ENCODE measurements at places on chromosomes 6 and 20.

GRCh38 chr6:111573131-111573883, 32.4 kb downstream of the TRAF3IP2 start:
- DNase-seq, result no peak

DNA sequence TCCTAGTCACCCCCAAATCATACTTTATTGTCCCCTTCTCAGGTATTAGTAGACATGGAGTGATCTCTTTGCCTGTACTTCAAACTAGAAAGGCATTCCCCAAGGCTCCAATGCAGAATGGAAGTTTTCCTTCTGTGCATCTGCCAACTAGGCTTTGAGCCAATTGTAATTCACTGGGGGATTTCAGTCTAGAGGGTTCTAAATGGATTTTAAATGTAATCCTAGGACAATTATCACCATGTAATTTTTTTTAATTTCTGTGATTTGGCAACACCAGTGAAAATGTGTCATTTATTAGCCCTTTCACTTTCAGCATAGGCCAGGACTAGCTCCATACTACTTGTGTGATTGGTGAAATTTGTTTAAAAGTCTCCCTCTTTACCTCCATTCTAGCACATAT, 557.6 kb upstream of the MARCKS start:
- DNase-seq, result no peak

DNA sequence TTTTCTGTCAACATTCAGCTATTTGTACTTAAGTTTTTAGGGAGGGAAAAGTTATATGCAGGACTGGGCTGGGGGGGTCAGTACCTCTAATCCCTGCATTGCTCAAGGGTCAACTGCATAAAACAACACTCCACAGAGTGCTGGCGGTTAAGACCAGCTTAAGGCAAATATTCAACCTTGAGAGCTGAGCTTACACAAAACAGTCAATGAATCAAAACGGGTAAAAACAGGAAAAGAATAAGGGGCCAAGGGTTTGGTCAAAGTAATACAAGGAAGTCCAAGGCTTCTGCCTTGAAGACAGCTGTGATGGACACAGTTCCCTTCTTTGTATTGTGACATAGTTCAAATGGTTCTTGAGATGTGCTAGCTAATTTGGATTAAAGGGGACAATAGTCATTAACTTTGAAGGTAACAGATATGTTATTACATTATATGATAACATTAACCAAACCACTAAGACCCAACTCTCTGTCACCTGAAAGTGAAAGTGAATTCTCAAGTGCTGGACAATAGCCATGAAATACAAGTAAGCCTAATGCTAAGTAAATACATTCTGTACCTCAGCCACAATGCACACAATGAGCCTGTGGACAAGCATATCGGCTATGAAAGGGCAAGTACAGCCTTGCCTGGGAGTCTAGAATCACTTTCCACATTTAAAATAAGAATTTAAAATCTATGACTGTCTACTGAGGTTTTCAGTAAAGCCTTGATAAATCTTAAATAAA, 106.8 kb downstream of the PDE10A start:
- DNase-seq, result no peak

GRCh38 chr6:134010400-134010799, 42.0 kb downstream of the SLC2A12 start:
- DNase-seq, result no peak

GRCh38 chr6:18330548-18331081, 56.5 kb upstream of the RNF144B start:
- DNase-seq, result no peak

GRCh38 chr6:158474961-158475343, 84.9 kb upstream of the TMEM181 start:
- DNase-seq, result no peak

GRCh38 chr20:39563349-39563748, 601.2 kb downstream of the DHX35 start:
- DNase-seq, result no peak

DNA sequence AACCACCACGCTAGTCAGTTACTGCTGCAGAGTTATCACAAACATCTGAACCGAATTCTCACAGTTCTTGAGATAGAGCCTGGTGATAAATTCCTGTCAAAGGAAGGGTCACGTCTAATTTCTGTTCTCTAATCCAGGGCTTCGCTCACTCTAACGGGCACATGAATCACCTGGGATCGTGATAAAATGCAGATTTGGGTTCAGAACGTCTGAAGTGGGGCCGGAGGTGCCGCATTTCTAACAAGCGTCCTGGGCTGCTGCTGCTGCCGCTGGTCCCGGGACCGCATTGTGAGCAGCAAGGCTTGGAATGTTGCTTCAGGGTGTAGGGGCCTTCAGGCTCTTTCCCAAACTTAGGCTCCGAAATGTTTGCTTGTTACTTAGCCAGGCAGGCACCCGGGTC, 264.1 kb downstream of the CDC5L start:
- DNase-seq, result no peak

GRCh38 chr6:54059683-54060082, 51.6 kb upstream of the MLIP start:
- no peak for DNase-seq

DNA sequence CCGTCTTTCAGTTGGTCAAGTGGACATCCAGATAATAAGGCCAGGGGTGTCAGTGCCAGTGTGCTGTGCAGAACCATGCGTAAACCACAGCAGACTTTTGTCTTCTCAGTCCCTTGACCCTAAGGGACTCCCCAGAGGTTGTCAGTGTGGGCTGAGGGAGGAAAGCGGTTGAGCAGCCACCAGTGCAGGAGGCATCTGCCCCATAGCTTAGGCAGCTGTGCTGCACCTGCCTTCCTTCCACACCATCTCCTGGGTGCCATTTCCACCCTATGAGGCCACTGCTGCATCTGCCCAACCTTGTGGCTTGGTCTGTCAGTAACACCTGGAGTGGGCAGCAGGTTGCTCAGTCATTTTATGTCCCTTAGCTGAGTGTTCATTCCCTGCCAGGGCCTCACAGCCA, 26.0 kb downstream of the PRPF6 start:
- DNase-seq, result no peak
